Psoas muscle (tissue), 8 donors: ENCODE measurements at places on chromosomes 6 and 20. TPM values are rescaled to one million over a fixed set of nuclear protein-coding genes. Genes with fewer than 3 reads are reported as not detected.

Gene PM20D2
- 56.2 TPM for total RNA-seq

Gene FBXO9
- total RNA-seq, result 47.7 TPM

Gene SMOC2
- total RNA-seq, result 13.5 TPM

Gene HEY2
- 9.7 TPM for total RNA-seq

Gene SASH1
- total RNA-seq, result 22.7 TPM

- DNase-seq, result no peak
- no peaks in the 10 kb centered on the region for H3K4me1 ChIP-seq
- H3K4me3 ChIP-seq, result no peak overlapping the region
- H3K27me3 ChIP-seq, result no peaks in the 10 kb centered on the region
- no peak overlapping the region for H3K27ac ChIP-seq
- no peaks in the 10 kb centered on the region for H3K36me3 ChIP-seq
Observed at GRCh38 chr6:101232961-101233360, 160.5 kb upstream of the GRIK2 start.

GRCh38 chr6:24743265-24743943 is 24.4 kb upstream of the C6orf62 start:
- H3K27ac ChIP-seq, result peak overlapping the region; percentile 28
- no peaks in the 10 kb centered on the region for H3K27me3 ChIP-seq
- DNase-seq, result no peak
- no peaks in the 10 kb centered on the region for H3K36me3 ChIP-seq
- peaks cover 7% of the 10 kb centered on the region for H3K4me1 ChIP-seq
- peak overlapping the region; percentile 7 for H3K4me3 ChIP-seq

DNA sequence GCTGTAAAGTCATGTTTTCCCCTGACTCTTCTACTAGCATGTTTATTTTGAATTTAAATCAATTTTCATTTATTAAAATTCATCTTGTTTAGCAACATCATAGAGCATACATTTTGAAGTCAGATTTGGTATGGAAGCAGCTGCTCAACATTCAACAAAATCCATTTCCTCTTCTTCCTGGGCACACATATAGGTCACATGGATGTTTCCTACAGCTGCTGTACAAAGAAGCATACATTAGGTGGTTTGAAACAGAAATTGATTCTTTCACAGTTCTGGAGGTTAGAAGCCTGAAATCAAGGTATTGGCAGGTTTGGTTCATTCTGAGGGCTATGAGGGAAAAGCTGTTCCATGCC is 495.2 kb downstream of the RFPL4B start:
- H3K27me3 ChIP-seq, result no peaks in the 10 kb centered on the region
- no peak for DNase-seq
- no peak overlapping the region for H3K27ac ChIP-seq
- H3K4me3 ChIP-seq, result no peak overlapping the region
- H3K36me3 ChIP-seq, result no peaks in the 10 kb centered on the region

DNA sequence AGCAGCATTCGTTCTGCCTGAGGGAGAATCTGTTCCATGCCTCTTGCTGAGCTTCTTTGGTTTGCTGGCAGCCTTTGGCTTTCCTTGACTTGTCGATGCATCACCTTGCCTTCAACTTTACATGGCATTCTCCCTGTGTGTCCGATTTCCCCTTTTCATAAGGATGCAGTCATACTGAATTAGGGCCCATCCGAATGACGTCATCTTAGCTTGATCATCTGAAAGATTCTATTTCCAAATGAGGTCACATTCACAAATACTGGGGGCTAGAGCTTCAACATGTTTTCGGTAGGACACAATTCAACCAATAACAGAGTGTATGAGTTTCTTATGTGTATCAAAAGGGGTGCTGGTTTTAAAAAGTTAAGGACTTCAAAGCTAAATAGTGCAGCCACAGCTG is 27.8 kb upstream of the HECA start:
- H3K27me3 ChIP-seq, result no peaks in the 10 kb centered on the region
- H3K36me3 ChIP-seq, result no peaks in the 10 kb centered on the region
- no peak overlapping the region for H3K4me3 ChIP-seq
- no peak for DNase-seq
- H3K27ac ChIP-seq, result no peak overlapping the region

DNA sequence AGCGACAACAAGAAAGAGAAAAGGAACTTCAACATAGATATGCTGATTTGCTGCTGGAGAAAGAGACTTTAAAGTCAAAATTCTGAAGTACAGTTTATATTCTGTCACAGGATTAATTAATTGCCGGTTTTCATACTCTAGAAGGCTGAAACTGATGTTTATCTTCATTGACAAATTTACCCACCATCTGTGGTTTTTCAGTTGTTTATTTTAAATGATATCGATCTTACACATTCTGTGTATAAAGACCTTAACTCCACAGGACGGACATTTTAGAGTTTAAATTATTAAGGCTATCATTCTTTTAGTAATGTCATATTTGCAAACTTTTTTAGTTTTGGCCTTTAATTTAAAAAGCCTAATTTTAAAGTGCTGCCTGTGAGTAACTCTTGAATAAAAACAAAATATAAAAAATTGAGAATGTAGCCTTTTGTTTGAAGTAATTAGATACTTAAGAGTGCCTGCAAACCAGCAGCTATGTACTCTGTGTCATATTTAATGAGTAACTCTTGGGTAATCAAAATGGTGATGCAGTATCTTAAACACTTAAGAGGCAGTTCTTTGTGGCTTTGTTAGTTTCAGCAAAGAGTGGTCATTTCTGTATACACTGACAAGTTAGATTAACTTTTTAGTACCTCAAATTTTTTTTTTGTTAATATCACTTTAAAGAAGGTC is 59.3 kb downstream of the CDC5L start:
- no peak overlapping the region for H3K27ac ChIP-seq
- no peak for DNase-seq
- H3K4me1 ChIP-seq, result peaks cover 12% of the 10 kb centered on the region
- no peak overlapping the region for H3K4me3 ChIP-seq
- H3K27me3 ChIP-seq, result no peaks in the 10 kb centered on the region

DNA sequence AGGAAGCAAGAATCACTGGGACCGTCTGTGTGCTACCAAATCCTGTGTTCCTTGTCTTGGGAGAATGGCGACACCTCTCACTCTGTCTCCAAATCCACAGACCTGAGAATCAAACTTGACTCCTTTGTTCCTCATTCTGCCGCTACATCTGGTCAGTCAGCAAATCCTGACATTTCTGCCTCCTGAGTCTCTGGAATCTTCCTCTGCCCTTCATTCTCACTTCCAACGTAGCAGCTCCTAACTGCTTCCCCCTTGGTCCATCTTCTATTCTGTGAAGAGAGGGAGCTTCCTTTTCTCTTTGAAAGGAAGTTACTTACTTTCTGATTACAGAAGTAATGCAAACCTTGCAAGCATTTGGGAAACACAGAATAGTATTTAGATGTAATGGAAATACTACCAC is 37.7 kb downstream of the SYTL3 start:
- no peak overlapping the region for H3K27ac ChIP-seq
- peaks cover 8% of the 10 kb centered on the region for H3K4me1 ChIP-seq
- no peak for DNase-seq
- H3K27me3 ChIP-seq, result no peaks in the 10 kb centered on the region
- H3K4me3 ChIP-seq, result no peak overlapping the region
- H3K36me3 ChIP-seq, result peaks cover 9% of the 10 kb centered on the region

DNA sequence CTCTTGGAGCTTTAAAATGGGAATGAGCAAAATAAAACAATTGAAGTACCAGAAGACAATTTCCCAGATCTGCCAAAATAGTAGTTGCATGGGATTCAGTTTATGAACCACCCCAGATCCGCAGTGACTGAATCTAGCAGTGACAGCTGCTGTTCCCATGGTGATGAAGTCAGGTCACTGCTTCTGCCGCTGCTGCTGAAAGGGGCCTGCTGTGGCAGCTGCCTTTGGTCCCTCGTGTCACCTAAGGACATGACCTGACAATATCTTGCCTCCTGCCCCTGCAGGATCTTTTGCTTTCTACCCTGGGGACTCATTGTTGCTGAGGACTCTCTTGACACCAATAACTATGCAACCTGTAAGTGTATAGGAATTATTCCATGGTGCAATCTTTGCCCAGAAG is 34.3 kb upstream of the OGFRL1 start:
- H3K4me3 ChIP-seq, result no peak overlapping the region
- no peaks in the 10 kb centered on the region for H3K27me3 ChIP-seq
- DNase-seq, result peak; percentile 51
- no peaks in the 10 kb centered on the region for H3K4me1 ChIP-seq
- H3K36me3 ChIP-seq, result no peaks in the 10 kb centered on the region

DNA sequence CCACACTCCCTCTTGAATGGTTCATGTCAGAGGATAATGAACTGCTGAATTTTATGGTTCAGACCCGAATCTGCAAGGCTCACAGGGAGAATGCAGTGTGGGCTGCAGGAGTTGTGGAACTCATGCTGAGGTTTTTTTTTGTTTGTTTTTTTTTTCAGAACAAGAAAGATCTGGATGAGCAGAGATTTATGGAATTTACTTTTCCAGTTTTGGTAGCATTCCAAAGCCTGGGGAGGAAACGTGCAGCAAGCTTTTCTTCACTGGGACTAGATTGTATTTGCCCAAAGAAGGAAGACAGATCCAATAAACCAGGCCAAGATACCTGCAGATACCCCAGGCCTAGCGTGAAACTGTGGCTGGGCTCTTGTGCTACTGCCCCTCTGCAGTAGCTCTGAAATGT is 223.9 kb upstream of the TAB2 start:
- H3K27me3 ChIP-seq, result no peaks in the 10 kb centered on the region
- H3K4me1 ChIP-seq, result no peaks in the 10 kb centered on the region
- H3K27ac ChIP-seq, result no peak overlapping the region
- no peaks in the 10 kb centered on the region for H3K36me3 ChIP-seq
- DNase-seq, result no peak
